Left cardiac atrium (tissue), 4 donors: ENCODE measurements at places on chromosomes 7 and 10. TPM values are rescaled to one million over a fixed set of nuclear protein-coding genes. Genes with fewer than 3 reads are reported as not detected.

Gene COL1A2
- total RNA-seq = 258 TPM

Gene ZNF746
- 8.7 TPM for total RNA-seq

Gene WDR11
- total RNA-seq = 19.2 TPM

Gene AKR1D1
- not detected for total RNA-seq

Gene ITGB8
- 5.2 TPM for total RNA-seq

Gene SORCS3
- total RNA-seq = not detected

Gene ZNF398
- total RNA-seq = 7.3 TPM

Gene CFTR
- 0.68 TPM for total RNA-seq

Gene SEC61A2
- total RNA-seq = 11.4 TPM

Gene EPO
- total RNA-seq = not detected

Gene EVX1
- not detected for total RNA-seq

Gene OR2A42
- 0.10 TPM for total RNA-seq

Gene ZNF425
- total RNA-seq = 1.0 TPM

Gene TWIST1
- 3.2 TPM for total RNA-seq

Gene FOXP2
- total RNA-seq = 5.5 TPM

Gene LIPN
- total RNA-seq = not detected

Gene CCL24
- 0.56 TPM for total RNA-seq

Gene SH2B2
- total RNA-seq = 3.0 TPM

Gene CCDC71L
- total RNA-seq = 11.0 TPM

Gene ACTL6B
- not detected for total RNA-seq

Gene PHYHIPL
- total RNA-seq = not detected

Gene HTR5A
- total RNA-seq = not detected
